ENCODE measurements at places on chromosomes 2 and 18. TPM values are rescaled to one million over a fixed set of nuclear protein-coding genes. Genes with fewer than 3 reads are reported as not detected.

CD8A gene
- total RNA-seq, result 0.32 TPM

CHST9 gene
- total RNA-seq, result not detected

MYO7B gene
- 0.16 TPM for total RNA-seq

CLIP4 gene
- 19.6 TPM for total RNA-seq

FBLN7 gene
- 0.44 TPM for total RNA-seq

NEURL3 gene
- total RNA-seq, result 0.62 TPM
